ENCODE measurements at places on chromosomes 5 and 9.
A peak's percentile ranks its signal among the peaks of the same experiment; 100 is the strongest.

- DNase-seq: no peak
Measured at GRCh38 chr9:104961238-104961637, 33.3 kb upstream of the ABCA1 start.

DNA sequence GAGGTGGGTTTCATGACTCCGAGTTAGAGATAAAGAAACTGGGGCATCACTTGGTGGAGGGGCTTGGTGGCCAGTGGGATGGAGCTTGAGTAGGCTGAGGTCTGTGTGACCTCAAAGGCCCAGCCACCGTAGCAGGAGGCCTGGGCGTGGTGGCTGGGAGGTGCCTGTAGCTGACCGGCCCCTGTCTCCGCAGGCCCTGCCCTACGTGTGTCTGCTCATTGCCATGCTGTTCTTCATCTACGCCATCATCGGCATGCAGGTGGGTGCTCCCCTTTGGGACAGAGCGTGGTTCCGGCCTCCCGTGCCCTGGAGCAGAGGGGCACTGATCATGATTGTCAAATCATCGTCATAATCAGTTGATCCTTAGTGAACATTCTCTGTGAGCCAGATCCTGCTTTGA, 196.2 kb downstream of the CACNA1B start:
- no peak for DNase-seq

- DNase-seq: no peak
Measured at GRCh38 chr5:150412319-150413175, at the start of gene CD74. CD74 (minus strand) TSS chr5:150412910; CDS start chr5:150412749, 161 bp downstream.

DNA sequence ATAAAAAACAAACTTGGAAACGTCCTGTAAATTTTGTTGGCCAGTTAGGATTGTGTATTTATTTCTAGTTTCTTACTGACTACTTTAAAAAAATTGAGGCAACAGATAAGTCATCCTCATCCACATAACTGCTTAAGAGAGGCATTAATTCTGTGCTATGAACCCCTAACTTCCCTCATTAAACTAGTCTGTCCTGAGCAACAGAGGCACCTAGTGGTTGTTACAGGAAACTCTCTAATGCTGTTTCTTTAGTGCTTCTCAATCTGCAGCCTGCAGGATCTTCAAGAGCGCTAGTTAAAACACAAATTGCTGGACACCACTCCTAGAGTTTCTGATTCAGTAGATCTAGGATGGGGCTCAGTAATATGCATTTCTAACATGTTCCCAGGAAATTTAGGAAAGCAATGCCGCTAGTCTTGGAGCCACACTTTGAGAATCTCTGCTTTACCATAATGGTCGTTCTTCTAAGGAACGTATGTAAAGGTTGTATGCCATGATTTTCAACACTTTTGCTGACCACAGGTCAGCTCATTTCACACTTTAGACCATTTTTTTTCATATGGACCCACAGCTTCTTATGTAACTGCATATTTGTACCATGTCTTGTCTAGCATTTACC, 410.1 kb upstream of the SMARCA2 start:
- DNase-seq: no peak

DNA sequence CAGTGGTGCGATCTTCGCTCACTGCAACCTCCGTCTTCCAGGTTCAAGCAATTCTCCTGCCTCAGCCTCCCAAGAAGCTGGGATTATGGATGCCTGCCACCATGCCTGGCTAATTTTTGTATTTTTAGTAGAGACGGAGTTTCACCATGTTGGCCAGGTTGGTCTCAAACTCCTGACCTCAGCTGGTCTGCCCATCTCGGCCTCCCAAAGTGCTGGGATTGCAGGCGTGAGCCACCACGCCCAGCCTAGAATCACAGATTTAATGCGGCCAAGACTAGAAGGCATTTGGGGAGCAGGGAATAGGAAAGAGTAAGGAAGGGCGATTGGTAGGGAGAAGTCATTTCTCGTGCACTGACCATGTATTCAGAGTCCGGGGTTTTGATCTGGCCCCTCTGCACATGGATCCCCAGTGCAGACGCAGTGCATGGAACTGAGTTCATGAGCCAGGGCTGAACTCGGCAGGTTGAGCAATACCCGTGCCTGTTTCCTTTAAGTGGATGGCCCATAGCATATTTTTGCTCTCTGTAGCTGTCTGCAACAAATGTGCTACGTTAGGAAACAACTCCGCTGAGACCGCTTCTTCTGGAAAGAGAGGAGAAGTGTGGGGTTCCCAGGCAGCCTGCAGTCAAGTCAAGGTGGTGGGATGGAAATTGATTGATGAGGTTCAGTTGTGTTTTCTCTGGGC, 3.4 kb upstream of the HMCN2 start:
- no peak for DNase-seq

DNA sequence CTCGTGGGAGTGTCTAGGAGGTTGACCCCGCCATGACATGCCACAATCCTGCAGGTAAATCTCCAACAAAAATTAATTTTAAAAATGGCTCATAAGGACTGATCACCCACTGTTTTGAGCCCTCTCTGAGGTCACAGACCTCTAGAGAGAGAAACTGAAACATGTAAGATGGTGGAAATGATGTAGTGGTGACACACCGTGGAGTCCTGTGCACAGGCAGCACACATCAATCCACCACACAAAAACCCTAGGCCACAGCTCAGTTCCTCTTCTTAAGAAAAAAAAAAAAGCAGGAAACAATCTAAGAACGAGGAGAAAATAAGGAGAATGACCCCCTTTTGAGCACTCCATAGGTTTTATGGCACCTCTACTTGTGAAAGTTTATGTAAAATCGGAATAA, 93.8 kb upstream of the FAM120A start:
- no peak for DNase-seq

- no peak for DNase-seq
Measured at GRCh38 chr9:133505901-133506652, 18.7 kb downstream of the MYMK start.

GRCh38 chr5:97764700-97765099, 581.7 kb upstream of the RIOK2 start:
- DNase-seq: no peak

DNA sequence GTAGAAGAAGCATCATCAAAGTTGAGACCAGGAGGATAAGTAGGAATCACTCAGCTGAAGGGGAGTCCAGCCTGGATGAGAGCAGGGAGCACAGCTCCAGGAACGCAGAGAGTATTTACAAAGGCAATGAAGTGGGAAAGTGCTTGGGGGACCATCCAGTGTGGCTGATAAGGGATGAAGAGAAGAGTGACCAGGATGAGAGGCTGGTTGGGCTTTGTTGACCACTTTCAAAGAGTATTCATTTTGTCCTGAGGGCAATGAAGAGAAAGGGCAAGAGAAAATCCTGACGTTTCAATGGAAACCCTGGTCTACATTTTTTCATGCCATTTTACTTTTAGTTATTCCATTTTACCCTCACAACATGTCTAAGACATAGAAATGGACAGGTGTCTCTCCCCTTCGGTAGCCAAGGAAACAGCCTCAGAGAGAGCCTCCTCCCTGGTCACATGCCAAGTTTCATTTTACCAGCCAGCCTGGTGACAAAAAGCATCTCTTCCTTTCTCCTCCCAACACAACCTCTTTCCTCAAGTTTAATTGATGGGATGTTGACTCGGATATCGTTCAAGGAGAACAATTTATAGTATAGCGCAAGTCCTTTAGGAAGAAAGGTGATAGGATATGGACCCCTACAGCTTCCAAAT, 492.7 kb upstream of the CLINT1 start:
- DNase-seq: peak; percentile 23

- no peak for DNase-seq
Measured at GRCh38 chr5:68770551-68770950, 323.3 kb upstream of the SLC30A5 start.

DNA sequence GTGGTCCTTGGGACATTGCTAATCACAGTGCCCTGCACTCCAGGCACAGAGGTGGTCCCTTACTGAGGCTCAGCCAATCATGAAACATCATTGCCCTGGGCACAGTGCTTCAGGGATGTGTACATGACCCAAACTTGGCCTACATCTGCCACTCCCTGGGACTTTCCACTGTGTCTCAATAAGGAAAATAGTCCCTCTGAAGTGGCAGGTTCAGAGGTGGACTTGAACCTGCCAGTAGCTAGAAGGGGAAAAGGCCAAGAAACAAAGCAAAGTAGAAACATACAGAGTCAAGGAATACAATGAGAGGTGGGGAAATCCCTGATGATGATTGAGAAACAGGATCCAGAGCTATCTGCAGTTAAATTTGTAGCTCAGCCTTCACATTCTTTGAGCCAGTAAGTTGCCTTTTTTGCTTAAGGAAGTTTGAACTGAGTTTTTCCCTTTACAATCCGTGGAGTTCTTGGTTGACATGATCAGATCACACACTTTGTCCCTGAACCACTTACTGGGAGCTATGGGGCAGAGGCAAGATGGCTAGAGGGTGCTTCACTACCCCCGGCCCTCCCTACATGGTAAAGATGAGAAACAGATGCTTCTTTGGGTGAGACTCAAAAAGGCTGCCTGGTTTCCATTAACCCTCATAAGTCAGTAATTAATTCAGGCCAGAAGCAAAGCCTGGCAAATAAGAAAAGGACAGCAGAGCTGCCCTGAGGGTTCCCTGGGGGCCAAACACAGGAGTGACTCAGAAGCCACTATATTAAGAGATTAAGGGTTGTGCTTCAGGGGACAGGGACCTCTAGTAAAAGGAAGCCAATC, 57.6 kb downstream of the SH3TC2 start:
- no peak for DNase-seq

DNA sequence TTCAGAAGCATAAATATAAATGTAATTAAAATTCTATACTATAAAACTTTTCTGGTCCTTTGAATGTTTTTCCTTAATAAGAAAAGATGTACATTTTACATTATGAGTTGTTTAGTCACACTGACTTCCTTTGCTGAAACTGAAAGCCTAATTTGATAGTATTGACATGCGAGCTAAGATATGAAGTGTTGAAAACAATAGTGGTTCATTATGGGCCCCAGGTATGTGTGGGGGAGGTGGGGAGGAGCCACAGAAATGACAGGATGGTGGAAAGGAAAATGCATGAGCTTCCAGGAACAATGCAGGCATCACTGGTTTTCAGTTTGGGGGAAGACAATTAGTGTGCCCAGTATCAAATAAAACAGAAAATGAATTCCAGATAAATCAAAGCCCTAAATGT, 35.4 kb upstream of the RLN1 start:
- no peak for DNase-seq

GRCh38 chr5:72829707-72830106, 13.2 kb downstream of the TNPO1 start:
- DNase-seq: no peak

GRCh38 chr5:16871746-16872339, 64.2 kb downstream of the MYO10 start:
- DNase-seq: no peak

DNA sequence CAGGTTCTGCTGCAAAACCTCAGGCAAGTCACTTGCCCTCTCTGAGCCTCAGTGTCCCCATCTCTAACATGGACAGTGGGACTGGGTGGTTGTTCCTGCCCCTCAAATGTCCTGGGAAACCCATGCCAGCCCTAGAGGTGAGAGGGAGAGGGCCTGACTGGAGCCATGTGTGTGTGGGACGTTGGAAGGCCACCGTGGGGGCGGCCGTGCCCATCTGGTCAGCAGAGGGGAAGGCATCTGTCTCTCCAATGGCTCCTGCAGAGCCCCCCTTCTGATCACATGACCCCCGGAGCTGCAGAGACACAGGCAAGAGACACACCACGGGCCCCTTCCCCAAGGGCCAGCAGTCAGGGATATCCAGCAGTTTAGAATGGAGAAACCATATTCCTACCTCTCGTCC, 1.7 kb downstream of the DNM1 start:
- DNase-seq: no peak

DNA sequence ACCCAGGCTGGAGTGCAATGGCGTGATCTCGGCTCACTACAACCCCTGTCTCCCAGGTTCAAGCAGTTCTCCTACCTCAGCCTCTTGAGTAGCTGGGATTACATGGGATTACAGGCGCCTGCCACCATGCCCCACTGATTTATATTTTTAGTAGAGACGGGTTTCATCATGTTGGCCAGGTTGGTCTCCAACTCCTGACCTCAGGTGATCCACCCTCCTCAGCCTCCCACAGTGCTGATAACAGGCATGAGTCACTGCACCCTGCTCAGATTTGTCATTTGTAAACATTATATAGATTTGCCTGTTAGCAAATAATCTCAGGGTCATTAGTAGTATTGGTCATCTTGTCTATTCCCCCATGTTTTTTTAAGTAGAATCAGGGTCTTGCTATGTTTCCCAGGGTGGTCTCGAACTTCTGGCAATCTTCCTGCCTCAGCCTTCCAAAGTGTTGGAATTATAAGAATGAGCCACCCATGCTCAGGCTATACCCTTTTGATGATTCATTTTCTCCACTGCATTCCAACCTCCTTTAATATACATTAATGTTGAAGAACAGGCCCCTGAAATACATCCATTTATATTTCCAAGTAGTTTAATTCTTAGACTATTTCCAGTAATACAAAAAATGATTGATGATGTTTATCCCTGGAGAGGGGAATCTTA, 17.3 kb downstream of the CENPH start:
- DNase-seq: no peak
